SJCRH30 (cell line): ENCODE measurements at places on chromosomes 12 and 14. TPM values are rescaled to one million over a fixed set of nuclear protein-coding genes. Genes with fewer than 3 reads are reported as not detected.

Gene INSM2
- 0.13 and 0.38 TPM in 2 replicates for total RNA-seq

DNA sequence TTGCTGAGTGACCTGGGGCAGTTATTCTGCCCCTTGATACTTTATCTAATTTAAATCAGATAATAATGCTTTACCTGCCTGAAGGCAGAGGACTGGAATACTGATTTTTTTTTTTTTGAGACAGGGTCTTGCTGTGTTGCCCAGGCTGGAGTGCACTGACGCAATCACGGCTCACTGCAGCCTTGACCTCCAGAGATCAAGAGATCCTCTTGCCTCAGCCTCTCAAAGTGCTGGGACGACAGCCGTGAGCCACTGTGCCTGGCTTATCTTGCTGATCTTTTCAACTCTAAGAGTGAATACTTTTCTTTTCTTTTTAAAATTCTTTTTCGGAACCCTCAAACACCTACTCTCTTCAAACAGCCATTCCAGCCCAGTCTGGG lies 699 bp upstream of the B4GALNT3 start:
- no peak overlapping the region for H3K27ac ChIP-seq
- no peaks in the 10 kb centered on the region for H3K27me3 ChIP-seq
- H3K36me3 ChIP-seq = no peaks in the 10 kb centered on the region; the same call in 1 of the 2 replicates
- H3K4me1 ChIP-seq = peaks cover 20% of the 10 kb centered on the region
- no peak for DNase-seq

- no peak for DNase-seq
- H3K27ac ChIP-seq = no peak overlapping the region
- H3K27me3 ChIP-seq = no peaks in the 10 kb centered on the region
- no peak overlapping the region for H3K4me3 ChIP-seq
- no peaks in the 10 kb centered on the region for H3K36me3 ChIP-seq
Observed at GRCh38 chr14:93269341-93270068, 62.4 kb downstream of the UBR7 start.

DNA sequence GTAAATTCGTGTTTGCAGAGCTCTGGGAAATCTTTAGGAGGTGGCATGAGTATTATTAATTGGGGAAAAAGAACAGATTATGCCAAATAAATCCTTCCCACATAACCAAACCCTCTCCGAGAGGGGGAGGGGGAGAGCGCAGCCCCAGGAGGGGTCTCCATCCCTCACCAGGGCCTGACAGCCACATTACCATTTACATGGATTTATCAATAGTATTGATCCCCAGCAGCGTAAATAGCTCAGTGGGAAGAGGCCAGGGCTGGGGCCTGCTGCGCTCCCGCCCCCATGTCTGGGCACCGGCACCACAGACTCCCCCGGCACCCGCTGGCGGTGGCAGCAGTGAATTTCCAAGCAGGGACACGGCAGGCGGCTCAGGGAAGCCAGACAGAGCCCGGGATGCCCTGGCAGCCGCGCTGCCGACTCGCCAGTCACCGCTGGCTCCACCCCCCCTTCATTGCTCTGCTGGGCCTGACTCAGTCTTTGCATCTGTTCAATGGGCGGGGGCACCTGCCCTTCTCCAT lies 2.4 kb downstream of the NCOR2 start:
- H3K27ac ChIP-seq = no peak overlapping the region
- DNase-seq = no peak
- H3K36me3 ChIP-seq = peaks cover 3% of the 10 kb centered on the region
- H3K27me3 ChIP-seq = no peaks in the 10 kb centered on the region

GRCh38 chr14:92988786-92989755 lies 66.1 kb downstream of the CHGA start:
- H3K27me3 ChIP-seq = no peaks in the 10 kb centered on the region
- peak; percentile 96 for DNase-seq
- peaks cover 71% of the 10 kb centered on the region for H3K4me1 ChIP-seq
- H3K36me3 ChIP-seq = peaks cover 7% of the 10 kb centered on the region

DNA sequence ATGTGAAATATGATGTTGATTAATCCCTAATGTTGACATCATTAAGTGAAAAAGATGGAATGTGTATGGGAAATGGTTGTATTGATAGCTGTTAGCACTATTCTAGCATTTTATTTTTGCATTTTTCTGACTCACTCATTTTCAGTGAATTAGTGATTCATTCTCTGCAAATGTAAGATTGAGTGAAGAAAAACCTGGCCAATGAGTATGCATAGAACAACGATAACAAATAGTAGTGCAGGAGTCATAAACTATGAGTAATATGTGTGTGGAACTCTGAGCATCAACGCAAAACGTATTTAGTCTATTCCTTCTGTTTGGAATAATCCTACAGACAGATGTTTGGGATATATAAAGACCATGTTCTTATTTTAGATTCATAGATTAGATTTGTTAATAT lies 76.3 kb upstream of the RTL1 start:
- H3K4me1 ChIP-seq = no peaks in the 10 kb centered on the region
- DNase-seq = no peak
- H3K36me3 ChIP-seq = peaks cover 75% of the 10 kb centered on the region
- no peaks in the 10 kb centered on the region for H3K27me3 ChIP-seq
- no peak overlapping the region for H3K27ac ChIP-seq
- no peak overlapping the region for H3K4me3 ChIP-seq

GRCh38 chr12:101945369-101946232 lies 68.2 kb downstream of the DRAM1 start:
- no peak overlapping the region for H3K4me3 ChIP-seq
- DNase-seq = peak; percentile 5

DNA sequence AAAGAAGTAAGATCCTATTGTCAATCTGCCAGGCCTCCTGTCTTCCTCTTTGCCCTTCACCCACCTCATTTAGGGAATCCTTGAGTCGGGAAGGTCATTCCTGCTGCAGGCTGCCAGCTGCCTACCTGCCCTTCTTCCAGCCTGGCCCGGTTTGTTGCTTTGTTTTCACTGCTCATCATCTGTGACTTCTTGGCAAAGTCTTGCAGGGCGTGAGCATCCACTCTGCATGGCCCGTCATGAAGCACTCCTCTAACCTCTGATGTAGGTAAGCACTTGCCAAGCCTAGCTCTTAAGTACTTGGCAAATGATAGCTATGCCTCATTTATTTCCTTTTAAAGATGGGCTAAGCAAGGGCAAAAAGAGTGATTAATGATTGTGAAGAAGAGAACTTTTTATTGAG lies 192.8 kb downstream of the NRXN3 start:
- no peak overlapping the region for H3K27ac ChIP-seq
- H3K27me3 ChIP-seq = no peaks in the 10 kb centered on the region
- H3K36me3 ChIP-seq = no peaks in the 10 kb centered on the region
- H3K4me3 ChIP-seq = no peak overlapping the region
- DNase-seq = no peak
- no peaks in the 10 kb centered on the region for H3K4me1 ChIP-seq

GRCh38 chr12:53624956-53625355 lies 1.2 kb downstream of the ATF7 start:
- H3K4me3 ChIP-seq = peak overlapping the region; percentile 80
- H3K4me1 ChIP-seq = peaks cover 11% of the 10 kb centered on the region
- H3K36me3 ChIP-seq = no peaks in the 10 kb centered on the region
- no peak for DNase-seq
- H3K27me3 ChIP-seq = no peaks in the 10 kb centered on the region

GRCh38 chr14:71398450-71398849 lies 491.2 kb downstream of the PCNX1 start:
- no peak overlapping the region for H3K27ac ChIP-seq
- no peak overlapping the region for H3K4me3 ChIP-seq
- no peaks in the 10 kb centered on the region for H3K4me1 ChIP-seq

DNA sequence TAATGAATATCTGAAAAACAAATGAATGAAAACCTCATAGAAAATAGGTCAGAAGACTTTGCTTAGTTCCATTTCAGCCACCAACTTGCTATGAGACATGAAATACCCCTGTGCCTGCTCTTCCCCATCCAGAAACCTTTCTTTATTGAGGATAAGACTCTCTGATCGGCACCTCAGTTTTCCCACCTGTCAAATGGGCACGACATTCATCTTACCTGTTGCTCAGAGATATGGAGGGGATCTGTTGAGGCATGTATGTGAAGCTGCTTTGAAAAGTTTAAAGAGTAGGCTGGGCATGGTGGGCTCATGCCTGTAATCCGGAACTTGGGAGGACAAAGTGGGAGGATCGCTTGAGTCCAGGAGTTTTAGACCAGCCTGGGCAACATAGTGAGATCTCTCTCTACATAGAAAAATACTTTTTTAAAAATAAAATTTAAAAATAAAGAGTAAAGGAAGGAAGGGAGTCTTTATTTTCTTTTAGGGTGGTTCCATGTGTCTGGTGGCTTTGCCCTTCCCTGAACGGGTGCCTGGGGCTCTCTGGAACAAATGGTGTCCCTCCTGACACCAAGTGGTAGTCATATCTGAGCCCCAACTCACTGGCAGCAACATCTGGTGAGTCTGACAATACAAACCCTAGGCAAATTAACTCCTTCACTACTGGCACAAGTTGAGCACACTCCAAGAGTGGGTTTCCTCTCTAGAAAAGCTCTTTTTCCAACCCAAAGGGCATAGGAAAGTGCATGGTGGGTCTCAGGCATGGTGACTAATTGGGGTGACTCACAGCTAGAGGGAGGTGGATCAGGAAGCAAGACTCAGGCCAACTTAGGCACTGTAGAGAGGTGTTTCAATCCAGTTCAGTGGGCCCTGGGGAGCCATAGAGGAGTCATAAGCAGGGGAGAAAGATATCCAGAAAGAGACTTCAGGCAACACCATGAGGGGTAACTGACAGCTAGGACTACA lies 42.1 kb downstream of the MAP1LC3B2 start:
- H3K27me3 ChIP-seq = no peaks in the 10 kb centered on the region
- DNase-seq = peak; percentile 41
- H3K36me3 ChIP-seq = no peaks in the 10 kb centered on the region
- H3K4me1 ChIP-seq = no peaks in the 10 kb centered on the region; the same call in 1 of the 2 replicates
- H3K4me3 ChIP-seq = no peak overlapping the region

Gene PTPN21
- 12.6 and 13.7 TPM in 2 replicates for total RNA-seq

- H3K27me3 ChIP-seq = no peaks in the 10 kb centered on the region
- H3K4me3 ChIP-seq = no peak overlapping the region
- no peak overlapping the region for H3K27ac ChIP-seq
Observed at GRCh38 chr12:62301799-62302133, 41.6 kb downstream of the USP15 start.

Gene P2RX2
- total RNA-seq = not detected in 2 replicates

Gene ZCRB1
- total RNA-seq = 68.0 and 73.7 TPM in 2 replicates

GRCh38 chr12:27425306-27425705 lies 21.2 kb upstream of the SMCO2 start:
- H3K27me3 ChIP-seq = no peaks in the 10 kb centered on the region
- H3K36me3 ChIP-seq = 0 out of 2 replicates have a peak, but pooled peaks cover 7% of the 10 kb centered on the region
- H3K4me3 ChIP-seq = no peak overlapping the region
- H3K4me1 ChIP-seq = no peaks in the 10 kb centered on the region

Gene MYO1H
- not detected in 2 replicates for total RNA-seq

Gene NAB2
- 87.8 and 89.9 TPM in 2 replicates for total RNA-seq

DNA sequence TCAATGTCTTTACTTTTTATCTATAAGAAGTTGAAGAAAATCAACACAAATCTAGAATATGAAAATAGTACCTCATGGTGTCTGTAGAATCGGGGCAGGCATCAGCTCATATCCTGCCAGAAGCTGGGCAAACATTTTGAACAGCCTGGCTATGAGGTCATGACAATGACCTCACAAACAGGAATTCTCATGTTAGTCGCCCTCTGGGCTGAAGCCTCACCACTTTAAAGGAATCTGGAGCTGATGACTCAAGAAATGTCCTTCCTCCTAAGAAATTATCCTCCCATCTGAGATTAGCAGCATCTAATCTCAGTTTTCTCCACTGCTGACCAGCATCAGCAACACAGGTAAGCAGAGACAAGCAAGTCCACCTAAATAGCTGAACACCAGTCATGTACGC lies 27.1 kb downstream of the CLIP1 start:
- H3K27ac ChIP-seq = no peak overlapping the region
- no peak overlapping the region for H3K4me3 ChIP-seq
- H3K36me3 ChIP-seq = no peaks in the 10 kb centered on the region; the same call in 1 of the 2 replicates
- DNase-seq = peak; percentile 20
- no peaks in the 10 kb centered on the region for H3K27me3 ChIP-seq

Gene PIWIL1
- not detected in 2 replicates for total RNA-seq

DNA sequence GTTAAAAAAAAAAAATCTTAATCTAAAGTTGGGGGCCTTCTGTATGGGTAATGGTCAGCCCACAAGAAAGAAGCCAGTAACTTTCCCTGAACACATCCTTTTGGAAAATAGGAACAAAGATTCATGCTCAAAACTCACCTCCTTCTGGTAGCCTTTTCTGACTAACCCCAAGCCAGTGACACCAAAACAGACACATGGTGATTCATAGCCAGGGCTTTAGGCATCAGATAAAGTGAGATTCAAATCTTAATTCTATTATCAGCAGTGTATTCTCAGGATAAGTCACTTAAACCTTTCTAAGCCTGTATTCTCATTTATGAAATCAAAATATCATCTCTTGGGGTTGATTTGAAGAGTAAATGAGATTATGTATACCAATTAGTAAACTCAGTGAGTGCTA lies 4.9 kb downstream of the ATP5MC2 start:
- no peak overlapping the region for H3K4me3 ChIP-seq
- peaks cover 62% of the 10 kb centered on the region for H3K36me3 ChIP-seq
- no peak overlapping the region for H3K27ac ChIP-seq
- no peaks in the 10 kb centered on the region for H3K4me1 ChIP-seq
- H3K27me3 ChIP-seq = no peaks in the 10 kb centered on the region

- H3K27ac ChIP-seq = no peak overlapping the region
- H3K4me3 ChIP-seq = no peak overlapping the region
- no peaks in the 10 kb centered on the region for H3K27me3 ChIP-seq
- no peaks in the 10 kb centered on the region; the same call in 1 of the 2 replicates for H3K4me1 ChIP-seq
Observed at GRCh38 chr14:61091657-61092273, 110.7 kb downstream of the SLC38A6 start.

DNA sequence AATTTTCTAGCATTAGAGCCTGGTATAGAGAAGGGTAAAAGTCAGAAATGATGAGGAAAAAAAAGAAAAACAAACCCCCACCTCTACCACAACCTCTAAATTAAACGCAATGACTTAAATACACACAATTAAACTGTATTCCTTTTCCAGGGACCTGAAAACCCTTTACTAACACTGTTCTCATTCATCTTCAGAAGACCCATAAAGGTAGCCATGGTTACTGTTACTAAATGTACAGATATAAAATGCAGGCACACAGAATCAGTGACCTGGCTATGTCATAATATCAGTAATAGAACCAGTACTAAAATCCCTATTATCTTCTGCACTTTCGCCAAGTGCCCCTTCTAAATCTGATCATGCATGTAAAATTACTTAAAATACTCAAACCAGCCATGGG lies 1.4 kb downstream of the ACIN1 start:
- H3K4me3 ChIP-seq = no peak overlapping the region; the same call in 1 of the 2 replicates
- H3K4me1 ChIP-seq = peaks cover 2% of the 10 kb centered on the region; the same call in 1 of the 2 replicates
- no peak overlapping the region for H3K27ac ChIP-seq
- H3K36me3 ChIP-seq = peaks cover 43% of the 10 kb centered on the region
- no peak for DNase-seq
- no peaks in the 10 kb centered on the region for H3K27me3 ChIP-seq

- H3K4me3 ChIP-seq = no peak overlapping the region
- no peaks in the 10 kb centered on the region for H3K27me3 ChIP-seq
- DNase-seq = no peak
- no peak overlapping the region for H3K27ac ChIP-seq
- H3K4me1 ChIP-seq = no peaks in the 10 kb centered on the region
- H3K36me3 ChIP-seq = no peaks in the 10 kb centered on the region
Observed at GRCh38 chr12:62215506-62215905, 44.7 kb upstream of the USP15 start.

Gene AKAP5
- total RNA-seq = 2.4 and 2.5 TPM in 2 replicates
